Stimulated activated CD4-positive, alpha-beta T cell treated with anti-CD3 and anti-CD28 coated beads, TNF-alpha, amount 100 ng/mL, for 48 hours (primary cell): ENCODE measurements at places on chromosomes 16 and 17.

GRCh38 chr17:36212966-36213365, 2.1 kb downstream of the CCL4L2 start:
- DNase-seq, result no peak

DNA sequence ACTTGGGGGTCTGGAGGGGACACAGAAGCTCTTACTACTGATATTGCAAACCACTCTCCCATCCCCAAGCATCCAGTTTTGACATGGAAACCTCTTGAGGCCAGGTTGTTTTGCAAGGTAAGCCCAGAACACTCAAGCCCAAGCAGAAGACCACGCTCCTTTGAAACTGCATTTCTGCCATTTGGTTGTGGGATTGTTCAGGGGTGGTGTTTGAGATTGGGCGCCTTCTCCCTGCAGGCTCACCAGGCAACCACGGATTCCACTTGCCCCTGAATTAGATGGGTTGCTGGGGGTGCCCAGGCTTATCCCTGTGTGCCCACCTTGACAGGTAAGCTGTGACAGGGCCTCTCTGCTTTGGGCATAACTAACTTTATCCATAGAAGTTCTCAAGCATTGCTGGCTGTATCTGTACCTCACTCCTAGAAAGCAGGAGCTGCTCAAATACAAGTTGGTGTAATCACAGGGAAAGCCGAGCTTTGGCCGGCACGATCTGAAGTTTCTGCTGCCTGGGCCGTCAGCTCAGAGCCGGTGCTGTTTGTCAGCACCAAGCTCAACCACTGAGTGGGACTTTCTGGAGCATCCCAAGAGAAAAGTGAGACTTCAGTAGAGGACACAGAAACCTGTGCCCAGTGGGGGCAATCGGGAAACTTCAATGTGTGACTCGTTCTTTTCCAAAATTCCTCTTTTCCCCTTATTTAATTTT, 93.6 kb downstream of the CYLD start:
- no peak for DNase-seq

DNA sequence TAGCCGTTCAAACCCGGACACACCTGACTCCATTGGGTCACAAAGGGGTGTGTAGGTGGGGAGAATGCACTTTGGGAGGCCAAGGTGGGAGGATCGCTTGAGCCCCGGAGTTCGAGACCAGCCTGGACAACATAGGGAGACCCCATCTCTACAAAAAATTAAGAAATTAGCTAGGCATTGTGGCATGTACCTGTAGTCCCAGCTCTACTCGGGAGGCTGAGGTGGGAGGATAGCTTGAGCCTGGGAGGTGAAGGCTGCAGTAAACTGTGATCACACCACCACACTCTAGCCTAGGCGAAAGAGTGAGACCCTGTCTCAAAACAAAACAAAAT, 942 bp upstream of the PHOSPHO1 start:
- no peak for DNase-seq

DNA sequence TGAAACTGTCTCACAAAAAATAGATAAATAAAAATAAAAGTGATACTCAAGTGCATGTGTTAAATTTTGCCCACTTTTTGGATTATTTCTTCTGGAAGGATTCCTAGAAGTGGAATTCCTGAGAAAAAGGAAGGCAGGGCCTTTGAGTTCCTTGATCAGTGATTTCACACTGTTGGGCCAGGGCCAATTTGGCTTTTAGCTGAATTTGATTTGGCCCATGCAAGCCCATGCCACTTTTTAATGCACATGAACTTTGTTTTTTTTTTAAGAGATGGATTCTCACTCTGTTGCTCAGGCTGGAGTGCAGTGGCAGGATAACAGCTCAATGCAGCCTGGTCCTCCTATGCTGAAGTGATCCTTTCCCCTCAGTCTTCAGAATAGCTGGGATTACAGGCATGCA, 96.3 kb downstream of the TNFRSF13B start:
- DNase-seq, result no peak

- no peak for DNase-seq
Measured at GRCh38 chr17:50331085-50331791, 14.7 kb upstream of the XYLT2 start.

GRCh38 chr16:89037261-89038152, 56.1 kb upstream of the ACSF3 start:
- DNase-seq, result no peak

GRCh38 chr17:3688027-3688553, 7.9 kb downstream of the P2RX5 start:
- DNase-seq, result no peak

- no peak for DNase-seq
Measured at GRCh38 chr17:35467824-35468223, 19.3 kb upstream of the SLFN13 start.

GRCh38 chr17:3691617-3692067, 4.3 kb downstream of the P2RX5 start:
- DNase-seq, result no peak

DNA sequence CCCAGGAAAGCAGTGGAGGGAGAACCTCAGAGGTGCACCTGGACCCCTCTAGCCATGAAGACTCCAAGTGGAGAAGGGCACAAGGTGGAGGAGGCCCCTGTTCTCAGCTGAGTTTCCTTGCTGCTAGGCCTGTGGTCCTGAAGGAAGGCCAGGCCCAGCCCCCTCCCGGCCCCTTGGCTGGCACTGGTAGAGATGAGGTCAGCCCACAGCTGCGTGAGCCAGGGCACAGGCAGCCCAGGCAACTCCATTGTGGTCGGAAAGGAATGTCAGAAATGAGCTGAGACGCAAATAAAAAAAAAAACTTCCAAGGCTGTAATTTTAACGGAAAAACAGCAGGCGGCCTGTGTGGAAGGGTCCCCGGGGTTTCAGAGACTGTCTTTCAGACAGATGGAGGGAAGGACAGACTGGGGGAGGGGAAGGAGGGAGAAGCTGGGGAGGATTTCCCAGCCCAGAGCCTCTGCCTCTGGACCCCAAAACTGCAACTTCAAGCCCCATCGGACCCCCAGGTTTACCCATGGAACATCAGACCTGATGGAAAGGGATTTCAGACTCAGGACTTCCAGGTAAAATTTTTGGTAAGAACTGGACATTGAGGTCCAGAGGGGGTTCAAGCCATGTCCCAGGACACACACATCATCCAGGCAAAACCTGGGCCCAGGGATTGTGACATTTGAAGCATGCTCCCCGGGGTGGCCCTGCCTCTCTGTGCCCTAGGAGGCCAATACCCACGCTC, 25.6 kb upstream of the MRPS23 start:
- DNase-seq, result no peak

- DNase-seq, result no peak
Measured at GRCh38 chr17:207775-208174, 26.3 kb upstream of the DOC2B start.
